ENCODE measurements at places on chromosomes 4 and X. TPM values are rescaled to one million over a fixed set of nuclear protein-coding genes. Genes with fewer than 3 reads are reported as not detected.

WDR45 gene
- 65.8 TPM for total RNA-seq

NRK gene
- total RNA-seq: not detected

MAGEC1 gene
- not detected for total RNA-seq

- DNase-seq: peak; percentile 62
These were observed at the start of gene SPATA18 for GRCh38 chr4:52051213-52051614. Gene SPATA18 (plus strand): TSS chr4:52051304. CDS start chr4:52051705, 401 bp downstream.

DNA sequence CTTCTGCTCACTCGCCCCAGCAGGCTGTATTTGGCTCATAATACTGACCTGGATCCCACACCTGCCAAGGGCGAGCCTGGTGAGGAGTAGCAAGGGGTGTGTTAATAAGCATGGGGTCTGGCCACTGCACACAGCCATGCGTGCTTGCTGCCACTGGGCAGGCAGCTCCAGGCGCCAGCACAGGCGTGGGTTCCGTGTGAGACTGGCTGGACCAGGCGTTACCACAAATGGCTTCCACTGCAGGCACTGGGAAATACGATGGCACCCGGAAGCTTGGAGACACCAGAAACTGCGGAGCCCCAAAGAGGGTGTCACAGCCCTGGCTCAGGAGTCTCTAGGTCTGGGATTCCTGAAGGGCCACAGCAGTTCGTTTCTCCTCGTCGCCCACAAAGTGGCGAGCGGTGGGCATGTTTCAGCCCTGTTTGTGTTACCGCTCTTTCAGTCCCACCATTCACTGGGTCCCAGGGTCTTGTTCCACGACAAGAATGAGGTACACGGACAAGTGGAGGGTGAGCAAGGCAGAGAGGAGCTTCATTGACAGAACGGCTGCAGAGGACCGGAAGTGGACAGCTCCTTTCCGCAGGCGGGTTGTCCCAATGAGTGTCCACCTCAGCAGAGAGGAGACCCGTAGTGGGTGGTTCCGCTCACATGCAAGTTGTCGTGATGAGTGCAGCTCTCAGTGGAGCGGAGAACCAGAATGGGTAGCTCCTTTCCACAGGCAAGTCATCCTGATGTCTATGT is 428.9 kb downstream of the EPHA5 start:
- no peak for DNase-seq

DNA sequence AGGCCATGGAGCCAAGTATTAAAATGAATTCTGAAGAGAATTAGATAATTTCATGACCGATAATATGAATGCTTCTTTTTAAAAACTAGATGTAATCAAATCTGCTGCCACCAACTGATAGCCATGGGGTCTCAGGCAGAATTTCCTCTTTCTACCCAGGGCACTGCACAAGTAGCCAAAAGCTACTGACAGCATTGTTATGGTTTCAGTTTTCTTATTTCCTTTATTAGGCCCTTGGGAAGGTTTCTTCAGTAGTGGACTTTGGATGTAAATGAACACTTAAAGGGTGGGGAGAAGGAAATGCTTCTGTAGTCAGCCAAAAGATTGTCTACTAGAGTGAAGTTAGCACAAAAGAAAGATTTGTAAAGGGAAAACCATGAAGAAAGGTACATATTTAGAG is 686.0 kb downstream of the ADGRL3 start:
- no peak for DNase-seq

DNA sequence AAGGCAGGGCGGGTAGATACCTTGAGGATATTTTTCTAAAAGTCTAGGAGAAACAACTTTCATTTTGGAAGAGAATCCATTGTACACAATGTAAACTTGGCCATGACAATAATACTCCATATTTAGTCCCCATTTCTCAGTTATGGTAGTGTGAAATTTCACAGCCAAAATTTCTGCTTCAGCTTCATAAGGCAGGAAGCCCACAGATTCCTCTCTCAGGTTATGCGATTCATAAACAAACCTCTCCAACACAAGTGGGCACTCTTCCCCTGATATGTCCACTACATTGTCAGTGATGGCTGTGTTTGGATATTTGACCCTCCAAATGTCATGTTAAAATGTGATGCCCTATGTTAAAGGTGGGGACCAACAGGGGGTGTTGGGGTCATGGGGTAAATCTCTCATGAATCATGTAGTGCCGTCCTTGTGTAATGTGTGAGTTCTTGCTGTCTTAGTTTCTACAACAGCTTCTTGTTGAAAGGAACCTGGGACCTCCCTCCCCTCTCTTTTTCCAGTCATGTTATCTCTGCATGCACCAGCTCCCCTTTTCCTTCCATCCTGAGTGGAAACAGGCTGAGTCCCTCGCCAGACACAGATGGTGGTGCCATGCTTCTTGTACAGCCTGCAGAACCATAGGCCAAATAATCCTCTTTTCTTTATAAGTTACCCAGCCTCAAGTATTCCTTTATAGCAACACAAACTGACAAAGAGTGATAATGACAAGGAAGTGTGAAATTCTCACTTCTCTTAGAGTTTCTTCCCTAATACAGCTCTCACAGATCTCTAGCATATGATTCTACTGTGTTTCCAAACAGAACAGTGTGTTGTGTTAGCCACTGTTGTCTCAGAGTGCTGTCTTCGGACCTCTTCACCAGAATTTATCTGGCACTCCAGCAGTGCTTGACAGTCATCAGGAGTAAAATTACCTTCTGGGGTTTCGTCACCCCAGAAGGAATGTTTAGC is 598.4 kb upstream of the GNPDA2 start:
- no peak for DNase-seq

- DNase-seq: no peak
These were observed 273.3 kb upstream of the FAT4 start for GRCh38 chr4:125041372-125041930.

DNA sequence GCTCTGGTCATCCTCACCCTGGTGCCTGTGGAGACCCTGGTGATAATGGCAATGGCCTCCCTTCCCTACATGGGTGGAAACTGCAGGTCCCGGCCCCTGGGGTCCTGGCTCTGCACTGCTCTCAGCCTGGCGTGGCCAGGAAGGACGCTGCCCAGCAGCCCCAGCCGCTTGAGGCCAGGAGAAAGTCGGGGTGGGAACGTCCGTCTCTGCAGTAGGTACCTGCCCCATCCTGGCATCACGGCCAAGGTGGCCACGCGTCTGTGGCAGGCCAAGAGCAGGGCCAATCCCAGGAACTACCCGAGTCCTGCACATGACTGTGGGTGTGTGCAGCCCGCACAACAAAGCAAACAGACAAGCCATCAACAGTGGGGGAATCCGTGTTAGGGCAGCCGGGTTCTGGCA is 33.8 kb downstream of the FGFRL1 start:
- DNase-seq: no peak

- no peak for DNase-seq
These were observed 22.4 kb upstream of the F9 start for GRCh38 chrX:139508099-139508498.
